ENCODE measurements at places on chromosomes 4 and X.

DNA sequence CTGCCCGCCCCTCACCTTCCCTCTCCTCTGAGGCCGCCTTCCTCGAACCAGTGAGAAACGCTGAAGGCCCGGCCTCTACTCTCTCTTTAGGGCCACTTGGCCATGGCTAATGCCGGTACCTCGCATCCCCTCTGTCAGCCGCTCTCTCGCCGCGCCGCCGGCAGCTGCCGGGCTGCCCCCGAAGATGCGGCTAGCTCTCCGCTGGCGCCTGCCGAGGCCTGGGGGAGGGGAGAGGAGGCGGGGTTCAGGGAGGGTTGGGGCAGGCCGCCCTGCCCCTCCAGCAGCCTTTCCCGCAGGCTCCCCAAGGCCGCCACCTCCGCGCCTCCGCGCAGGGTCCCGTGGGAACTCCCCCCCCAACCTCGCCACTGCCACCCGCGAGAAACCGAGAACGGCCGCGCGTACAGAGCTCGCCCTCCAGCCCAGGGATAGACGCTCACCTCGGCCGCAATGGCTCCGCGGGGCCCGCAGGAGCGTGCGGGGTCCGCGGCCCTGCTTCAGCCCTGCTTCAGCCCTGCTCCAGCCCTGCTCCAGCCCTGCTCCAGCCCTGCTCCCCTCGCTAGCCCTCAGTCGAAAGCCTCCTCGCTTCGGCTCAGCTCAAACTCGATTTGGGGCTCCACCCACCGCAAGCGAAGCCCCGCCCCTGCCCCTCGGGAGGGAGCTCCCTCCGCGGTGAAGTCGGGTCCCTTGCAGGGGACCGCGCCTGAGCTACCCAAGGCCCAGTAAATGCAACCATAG lies at the start of gene HUWE1:
HUWE1 (minus strand) TSS at position 569 of the 735 bp plus-strand sequence. CDS start 32,612 bp downstream, outside the sequence.
- DNase-seq = peak; percentile 60

DNA sequence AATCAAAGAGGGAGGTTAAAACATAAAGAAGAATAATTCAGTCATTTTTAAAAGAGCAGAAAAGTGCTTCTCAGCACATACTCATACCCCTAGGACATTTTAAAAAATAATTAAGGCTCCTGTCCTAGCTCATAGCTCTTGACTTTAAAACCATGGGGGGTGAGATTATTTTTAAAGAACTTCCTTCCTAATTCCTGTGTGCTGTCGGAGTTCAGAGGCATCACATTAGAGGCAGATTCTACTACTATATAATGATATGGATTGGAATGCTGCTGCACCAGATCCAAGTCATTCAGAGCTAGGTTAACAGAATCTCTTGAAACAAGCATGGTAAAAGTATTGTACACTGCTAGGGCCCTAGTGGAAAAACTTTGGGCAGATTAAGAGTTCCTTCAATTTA lies 456.5 kb upstream of the ADGRL3 start:
- no peak for DNase-seq

- DNase-seq = no peak
These were observed 1051.4 kb upstream of the PRKX start for GRCh38 chrX:4764888-4765287.

DNA sequence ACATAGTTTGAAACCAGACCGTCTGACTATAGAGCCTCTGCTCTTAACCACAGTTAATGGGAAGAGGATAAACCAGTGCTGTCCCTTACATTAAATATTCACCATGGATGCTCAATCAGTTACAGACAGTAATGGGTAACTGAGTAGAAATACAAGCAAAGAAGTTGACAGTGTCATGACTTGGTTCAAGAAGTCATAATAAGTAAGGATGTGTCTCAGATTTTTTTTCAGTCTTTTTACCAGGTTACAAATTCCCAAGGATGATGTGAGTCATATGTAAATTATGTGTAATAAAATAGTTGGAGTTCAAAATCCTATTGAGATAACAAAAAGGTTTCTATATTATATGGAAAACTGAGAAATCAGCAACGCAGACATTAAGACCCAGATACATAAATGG lies 31.1 kb downstream of the ZCCHC4 start:
- DNase-seq = no peak
